ENCODE measurements at places on chromosomes 11 and 22.

GRCh38 chr11:33160136-33160535, 1.1 kb downstream of the CSTF3 start:
- no peak for DNase-seq

- no peak for DNase-seq
These were observed 46.2 kb upstream of the TSKU start for GRCh38 chr11:76736773-76737495.

- no peak for DNase-seq
These were observed 28.6 kb downstream of the ATG16L2 start for GRCh38 chr11:72842653-72843330.

GRCh38 chr11:86138958-86139357, 70.1 kb upstream of the PICALM start:
- no peak for DNase-seq

- DNase-seq: no peak
These were observed 156.4 kb upstream of the TBCEL start for GRCh38 chr11:120867531-120867930.

GRCh38 chr11:104343578-104343977, 179.6 kb upstream of the PDGFD start:
- no peak for DNase-seq

DNA sequence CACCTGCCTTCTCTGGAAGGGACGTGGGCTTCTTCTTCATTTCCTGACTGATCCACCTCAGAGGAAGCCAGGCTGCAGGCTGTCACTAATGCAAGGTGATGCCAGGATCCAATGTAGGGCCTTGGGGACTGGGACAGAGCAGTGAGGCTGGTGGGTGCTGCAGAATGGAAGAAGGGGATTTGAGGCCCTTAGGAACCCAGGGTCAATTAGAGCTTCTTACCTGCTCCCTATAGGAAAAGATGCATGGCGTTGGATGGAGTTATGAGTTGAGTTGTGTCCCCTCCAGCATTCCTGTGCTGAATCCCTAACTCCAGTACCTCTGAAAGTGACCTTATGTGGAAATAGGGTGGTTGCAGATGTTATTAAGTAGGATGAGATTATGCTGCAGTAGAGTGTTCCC, 190.4 kb downstream of the MIAT start:
- no peak for DNase-seq

DNA sequence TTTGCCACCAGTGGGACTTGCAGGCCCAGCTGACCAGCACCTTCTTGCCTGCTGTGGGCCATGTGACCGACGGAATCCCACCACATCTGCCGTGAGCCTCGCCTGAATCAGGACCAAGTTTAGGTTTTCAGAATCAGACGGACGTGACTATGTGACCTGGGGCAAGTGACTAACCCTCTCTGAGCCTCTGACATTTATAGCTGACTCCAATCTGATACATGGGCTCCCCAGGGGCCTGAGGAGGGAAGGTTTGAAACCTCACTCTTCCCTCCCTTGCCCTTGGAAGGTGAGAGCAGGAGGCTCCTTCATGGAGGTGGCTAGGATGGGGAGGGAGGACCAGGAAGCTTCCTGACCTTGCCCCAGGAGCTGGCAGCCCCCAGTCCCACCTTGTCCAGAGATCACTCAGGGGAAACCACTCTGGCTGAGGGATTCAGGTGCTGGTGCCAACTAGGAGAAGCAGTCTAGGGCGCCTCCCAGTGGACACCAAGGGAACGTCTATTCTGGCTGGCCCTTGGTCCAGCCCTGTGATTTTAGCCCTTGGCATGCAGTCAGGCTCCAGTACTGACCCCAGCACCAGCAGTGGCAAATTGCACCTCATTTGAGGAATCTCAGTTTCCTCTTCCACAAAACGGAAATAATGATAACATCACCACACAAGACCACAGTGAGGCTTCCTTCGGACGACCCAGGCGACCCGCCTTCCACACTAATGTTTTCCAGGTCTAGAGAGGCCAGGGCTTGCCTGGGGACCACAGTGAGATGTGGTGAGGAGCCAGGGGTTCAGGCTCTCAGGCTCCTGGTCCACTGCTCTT, 47.2 kb upstream of the SYT7 start:
- DNase-seq: peak; percentile 52

DNA sequence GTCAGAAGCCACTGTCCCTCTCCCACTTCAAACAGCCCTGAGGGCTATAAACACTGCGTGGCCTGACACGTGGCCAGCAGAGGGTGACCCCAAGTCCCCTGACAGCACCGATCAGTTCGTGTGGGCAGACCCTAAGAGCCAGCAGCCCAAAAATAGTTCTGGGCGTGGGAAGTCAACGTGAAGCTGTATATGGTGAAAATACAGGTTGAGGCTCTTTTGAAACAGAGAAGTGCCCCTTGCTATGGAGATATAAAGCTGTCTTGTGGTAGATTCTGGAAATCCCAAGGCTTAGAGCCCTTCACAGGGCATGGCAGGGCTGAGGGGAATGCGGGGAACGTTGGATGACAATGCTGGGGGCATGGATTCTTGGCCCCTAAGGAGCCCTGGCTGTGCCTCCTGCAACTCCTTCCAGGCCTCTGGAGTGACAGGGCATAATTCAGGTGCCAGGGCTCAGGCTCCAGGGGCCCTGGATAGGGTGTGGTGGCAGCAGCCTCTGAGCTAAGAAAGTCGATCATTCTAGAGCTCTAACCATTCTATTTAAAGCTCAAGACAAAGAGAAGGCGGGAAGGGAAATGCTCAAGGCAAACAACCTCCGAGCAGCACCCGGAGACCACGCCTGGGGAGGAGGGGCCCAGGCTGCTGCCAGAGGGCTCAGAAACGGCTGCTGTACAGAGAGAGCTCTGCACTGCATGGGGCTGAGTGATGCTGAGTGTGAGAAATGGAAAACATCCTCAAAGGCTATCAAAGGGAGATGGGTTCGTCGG, 60.4 kb upstream of the CD5 start:
- DNase-seq: no peak

GRCh38 chr22:22671506-22671905, 27.1 kb downstream of the GGTLC2 start:
- no peak for DNase-seq

DNA sequence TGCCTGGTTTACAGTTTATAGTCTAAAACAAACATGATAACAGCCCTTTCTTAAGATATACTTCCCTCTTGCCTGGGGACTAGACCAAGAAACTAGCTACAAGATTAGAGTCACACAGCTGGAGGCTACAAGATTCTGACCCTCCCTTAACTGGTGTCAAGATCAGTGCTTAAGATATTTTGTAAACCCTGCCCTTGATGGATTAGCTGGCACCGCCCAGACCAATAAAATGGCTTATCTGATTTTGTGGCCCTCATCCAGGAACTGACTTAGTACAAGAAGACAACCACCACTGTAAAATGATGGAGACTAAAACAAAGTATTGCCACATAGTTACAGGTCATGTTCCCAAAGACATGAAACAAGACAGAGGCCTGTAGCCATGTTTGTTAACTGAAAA, 53.4 kb downstream of the FAM181B start:
- no peak for DNase-seq

- no peak for DNase-seq
These were observed 1057.3 kb downstream of the OPCML start for GRCh38 chr11:132475026-132475425.

GRCh38 chr22:29385748-29386147, 2.6 kb downstream of the AP1B1 start:
- no peak for DNase-seq

DNA sequence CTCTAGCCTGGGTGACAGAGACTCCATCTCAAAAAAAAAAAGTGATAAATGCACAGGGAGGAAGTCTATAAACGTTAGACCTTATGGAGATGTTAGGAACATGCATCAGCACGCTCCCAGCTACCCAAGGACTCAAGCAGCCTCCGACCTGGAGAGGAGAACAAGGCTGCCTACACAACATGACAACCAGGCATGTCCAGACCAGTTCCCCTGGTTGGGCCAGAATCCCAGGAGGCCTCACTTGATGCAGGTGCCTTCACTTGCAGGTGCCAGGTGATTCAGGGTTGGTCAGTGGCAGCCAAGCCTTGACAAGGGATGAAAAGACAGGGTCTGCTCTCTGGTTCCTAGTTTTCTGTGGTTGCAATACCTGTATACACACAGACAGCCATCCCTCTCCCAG, 5.9 kb downstream of the RANGAP1 start:
- no peak for DNase-seq

DNA sequence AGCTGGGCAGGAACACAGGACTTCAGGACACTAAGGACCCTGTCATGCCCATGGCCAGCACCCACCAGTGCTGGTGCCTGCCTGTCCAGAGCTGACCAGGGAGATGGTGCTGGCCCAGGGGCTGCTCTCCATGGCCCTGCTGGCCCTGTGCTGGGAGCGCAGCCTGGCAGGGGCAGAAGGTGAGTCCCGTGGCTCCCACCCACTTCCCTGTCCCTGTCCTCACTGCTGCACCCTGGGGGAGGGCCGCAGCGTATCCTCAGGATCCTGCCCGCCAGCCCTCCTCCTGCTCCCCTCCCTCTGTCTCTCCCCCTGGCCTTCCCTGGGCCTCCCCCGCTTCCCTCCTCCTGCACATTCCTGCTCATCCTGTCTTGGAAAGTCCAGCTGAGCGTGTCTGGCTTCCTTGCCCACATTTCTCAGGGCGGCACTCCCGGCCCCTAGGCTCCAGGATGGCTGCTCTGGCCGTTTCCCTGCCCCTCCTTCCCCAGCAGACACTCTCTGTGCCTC, 8.7 kb downstream of the CSF2RB start:
- DNase-seq: peak; percentile 51

DNA sequence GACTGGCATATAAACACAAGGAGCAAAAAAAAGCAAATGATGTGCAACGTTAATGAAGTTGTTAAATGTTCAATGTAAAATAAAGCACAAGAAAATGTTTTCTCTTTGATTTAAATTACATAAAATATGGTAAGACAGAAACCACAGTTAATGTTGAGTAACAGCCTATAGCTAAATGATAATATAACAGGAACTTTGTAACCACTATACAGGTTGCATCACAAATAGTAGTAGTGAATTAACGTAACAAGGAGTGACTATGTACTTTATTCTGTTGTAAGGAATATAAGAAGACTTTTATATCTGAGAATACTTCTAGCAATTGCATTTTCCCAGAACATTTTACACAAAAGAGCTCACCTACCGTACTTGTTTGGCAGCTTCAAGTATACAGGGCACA, 16.9 kb downstream of the SAAL1 start:
- DNase-seq: no peak

GRCh38 chr11:95231881-95232605, 1.0 kb upstream of the SESN3 start:
- DNase-seq: peak; percentile 63

- no peak for DNase-seq
These were observed 52.0 kb upstream of the CHRNA10 start for GRCh38 chr11:3723014-3723708.

DNA sequence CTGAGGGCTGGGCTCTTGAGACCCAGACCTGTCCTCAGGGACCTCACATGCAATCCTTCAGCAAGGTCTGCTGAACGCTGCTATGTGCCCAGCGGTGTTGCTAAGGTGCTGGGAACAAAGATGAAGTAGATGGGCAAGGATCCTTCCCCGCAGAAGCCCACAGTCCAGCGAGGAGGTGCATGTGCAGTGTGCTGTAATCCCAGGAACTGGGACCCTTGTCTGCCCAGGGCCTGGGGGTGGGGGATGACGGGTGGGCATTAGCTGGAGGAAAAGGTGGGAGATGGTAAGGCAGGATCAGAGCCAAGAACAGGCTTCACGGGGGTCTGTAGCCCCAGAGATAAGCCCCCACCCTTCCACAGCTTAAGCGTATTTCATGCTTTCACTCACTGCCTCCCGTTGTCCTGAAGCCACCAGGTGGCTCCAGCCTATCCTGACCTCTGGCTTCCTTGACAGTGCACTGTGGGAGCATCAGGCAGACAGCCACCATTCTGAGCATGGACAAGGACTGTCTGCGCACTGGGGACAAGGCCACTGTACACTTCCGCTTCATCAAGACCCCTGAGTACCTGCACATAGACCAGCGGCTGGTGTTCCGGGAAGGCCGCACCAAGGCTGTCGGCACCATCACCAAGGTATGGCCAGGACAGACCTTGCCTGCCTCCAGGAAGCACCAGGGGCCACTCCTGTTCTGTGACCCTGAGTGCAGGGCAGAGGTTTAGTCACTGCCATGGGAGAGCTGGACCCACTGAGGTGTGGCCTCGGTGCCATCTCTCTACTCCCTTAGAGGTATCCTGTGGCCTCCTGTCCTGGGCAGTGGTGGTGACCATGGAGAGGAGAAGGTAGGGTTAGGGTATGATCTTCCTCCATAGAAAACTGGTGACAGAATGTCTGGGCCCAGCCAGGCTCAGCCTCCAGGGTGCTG, 22.0 kb downstream of the GTPBP1 start:
- no peak for DNase-seq

GRCh38 chr11:78318321-78319114, 99.1 kb downstream of the GAB2 start:
- no peak for DNase-seq

DNA sequence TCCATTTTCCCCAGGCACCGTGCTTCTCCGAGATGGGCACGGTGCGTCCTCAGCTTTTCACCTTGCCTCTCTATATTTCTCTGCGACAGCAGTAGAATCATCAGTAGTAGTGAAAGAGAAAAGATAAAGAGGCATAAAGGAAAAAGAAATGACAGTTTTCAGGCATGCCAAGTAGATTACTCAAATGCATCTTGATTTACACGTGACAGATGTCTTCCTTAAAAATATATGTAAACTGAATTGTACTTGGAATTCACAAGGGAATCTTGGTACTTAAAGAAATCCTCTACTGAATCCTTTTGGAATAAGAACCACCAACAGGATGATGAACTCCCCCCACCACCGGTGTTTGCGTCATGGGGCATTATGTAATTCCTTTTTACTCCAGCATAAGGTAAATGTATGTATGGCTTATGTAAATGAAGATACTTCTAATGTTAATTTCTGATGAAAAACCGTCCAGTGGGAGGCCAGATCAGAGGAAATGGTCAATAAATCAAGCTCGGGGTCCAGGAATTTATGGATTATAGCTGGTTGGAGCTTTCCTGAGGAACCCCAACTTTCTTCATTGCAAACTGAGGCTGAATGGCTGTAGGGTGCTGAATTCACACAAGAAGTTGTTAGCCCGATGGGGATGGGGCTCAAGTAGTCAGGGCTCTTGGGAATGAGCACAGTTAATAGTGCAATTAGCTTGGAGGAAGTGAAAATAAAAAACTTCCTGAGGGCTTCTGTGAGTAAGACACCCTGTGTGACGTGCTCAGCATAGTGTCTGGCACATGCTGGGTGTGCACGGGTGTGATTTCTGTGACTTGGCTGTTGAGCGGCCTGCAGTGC, 630.4 kb downstream of the OPCML start:
- DNase-seq: no peak

DNA sequence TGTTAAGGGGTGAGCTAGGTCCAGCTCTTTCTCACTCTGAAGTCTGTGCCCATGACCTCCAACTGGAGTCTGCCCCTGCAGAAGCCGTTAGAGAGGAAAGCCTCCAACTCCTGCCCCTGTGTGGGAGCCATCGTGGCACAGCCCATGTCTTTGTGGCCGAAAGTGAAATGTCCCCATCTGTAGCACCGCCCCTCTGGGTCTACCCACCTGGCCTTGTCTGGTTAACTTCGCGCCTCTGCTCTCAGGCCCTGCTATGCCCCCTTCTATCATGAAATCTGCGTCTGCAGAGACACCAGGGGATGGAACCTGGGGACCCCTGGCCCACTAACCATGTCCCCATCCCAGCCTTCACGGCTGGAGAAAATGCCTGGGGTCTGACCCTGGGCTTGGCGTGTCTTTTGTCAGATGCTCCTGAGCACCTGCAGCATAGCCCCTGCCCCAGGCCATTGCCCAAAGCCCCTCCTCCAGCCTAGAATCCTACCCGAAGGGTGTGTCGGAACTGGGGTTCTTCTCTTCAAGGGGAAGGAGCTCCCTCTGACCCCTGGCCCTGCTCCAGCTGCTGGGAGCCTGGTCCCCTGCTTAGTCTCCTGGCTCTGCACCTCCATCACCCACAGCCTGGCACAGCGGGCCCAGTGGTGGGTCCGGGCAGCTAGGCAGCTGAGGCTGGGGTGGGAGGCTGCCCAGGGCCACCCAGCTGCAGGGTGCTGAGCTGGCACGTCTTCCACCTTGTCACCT, 35.8 kb upstream of the HMOX1 start:
- no peak for DNase-seq
